Right lobe of liver (tissue), 6 donors: ENCODE measurements at places on chromosomes 3 and 15.

DNA sequence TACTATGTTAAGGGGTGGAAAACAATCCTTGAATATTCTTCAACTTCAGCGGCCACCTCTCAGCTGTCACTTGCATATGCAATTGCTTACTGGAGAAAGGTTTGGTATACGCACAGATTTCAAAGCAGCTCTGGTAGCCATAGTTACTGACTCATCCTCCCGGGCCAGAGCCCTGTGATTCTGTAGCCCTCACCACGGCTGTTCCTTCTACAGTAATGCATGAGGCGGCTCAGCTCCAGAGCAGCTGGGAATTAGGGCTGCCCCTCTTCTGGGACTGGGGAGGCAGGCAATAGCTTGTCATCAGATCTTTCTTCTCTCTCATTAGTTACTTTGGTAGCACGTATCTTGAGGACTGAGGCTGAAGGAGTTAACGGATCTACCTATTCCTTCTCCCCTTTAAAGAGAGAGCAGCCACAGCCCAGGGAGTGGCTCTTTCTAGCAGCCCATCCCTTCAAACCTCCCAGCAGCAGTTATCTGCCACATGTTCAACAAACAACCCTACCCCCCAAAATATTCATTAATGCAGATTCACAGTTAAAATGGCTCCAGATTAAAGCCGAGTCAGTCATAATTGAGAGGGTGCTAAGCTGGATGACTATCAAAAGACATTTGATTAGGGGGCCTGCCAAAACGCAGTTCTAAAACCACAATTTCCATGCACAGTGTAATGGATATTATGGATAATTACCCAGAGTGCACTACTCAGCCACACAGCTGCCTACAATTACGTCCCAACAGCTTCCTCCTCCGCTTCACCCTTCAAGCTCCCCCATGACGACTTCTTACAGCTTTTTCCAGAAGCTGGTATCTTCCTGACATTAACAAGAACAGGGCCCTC lies 54.7 kb downstream of the ETV5 start:
- no peak for DNase-seq

- no peak for DNase-seq
Observed at GRCh38 chr3:13026534-13026933, 46.7 kb downstream of the IQSEC1 start.

DNA sequence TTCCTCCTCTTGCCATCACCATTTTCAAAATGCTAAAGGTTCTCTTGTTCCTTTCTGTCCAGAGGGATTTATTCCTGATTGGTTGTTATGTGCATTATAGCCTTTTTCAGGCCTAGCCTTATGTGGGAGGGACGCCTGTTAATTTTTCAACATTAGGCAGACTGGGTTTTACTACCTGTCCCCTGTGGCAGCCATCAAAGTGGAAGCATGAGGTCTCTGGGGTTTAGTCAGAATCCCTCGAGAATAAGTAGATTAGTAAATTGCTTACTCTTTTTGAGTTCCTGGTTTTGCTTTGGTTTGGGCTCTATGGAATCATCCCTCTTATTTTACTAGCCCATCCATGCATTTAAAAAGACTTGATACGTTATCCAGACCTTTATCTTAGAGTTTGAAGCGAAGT lies 32.4 kb downstream of the PAK2 start:
- DNase-seq, result no peak

- DNase-seq, result no peak
Observed at GRCh38 chr15:51117270-51117669, 22.6 kb upstream of the TNFAIP8L3 start.

GRCh38 chr15:30865257-30865656 lies 38.5 kb upstream of the FAN1 start:
- DNase-seq, result no peak

DNA sequence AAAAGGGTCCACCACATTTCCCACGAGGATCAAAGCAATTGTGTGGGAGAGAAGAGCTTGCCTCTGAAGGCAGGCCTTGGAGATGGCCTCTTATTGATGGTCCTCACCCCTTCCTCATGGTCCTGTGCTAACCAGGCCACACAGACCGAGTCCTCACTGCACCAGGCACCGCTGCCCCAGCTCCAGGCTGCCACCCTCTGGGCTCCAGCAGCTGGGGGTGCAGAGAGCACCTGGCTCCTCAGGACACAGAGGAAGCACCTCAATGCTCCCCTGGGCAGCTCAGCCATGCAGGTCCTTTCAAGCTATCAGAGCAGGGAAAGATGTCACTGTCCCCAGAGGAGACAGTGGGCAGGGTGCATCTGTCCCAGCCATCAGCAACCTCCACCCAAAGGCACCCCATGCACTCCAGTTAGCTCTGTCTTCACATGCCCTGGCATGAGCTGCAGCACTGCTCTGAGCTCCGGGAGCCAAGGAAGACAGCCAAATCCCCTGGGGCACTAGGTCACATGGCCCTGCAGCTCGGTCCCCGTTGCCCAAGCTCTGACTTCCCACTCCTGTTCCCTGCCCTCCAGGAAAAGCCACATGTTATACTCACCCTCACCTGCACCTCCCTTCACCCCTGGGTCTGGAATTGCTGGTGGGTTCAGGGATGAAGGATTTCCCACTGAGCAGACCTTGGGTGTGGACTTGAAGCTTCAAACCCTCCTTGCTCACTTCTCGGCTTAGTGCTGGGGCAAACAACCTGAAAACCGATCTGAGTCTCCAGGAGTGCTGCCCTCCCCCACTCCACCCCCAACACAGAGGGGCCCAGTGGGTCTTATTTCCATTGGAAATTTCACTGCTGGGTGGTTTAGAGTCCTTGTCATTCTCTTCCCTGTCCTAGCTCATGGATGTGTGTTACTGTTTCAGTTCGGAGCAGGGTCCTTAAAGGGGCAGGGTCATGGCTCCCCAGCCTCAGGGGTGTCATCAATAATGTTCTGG lies 32.6 kb downstream of the ALS2CL start:
- DNase-seq, result peak; percentile 70

DNA sequence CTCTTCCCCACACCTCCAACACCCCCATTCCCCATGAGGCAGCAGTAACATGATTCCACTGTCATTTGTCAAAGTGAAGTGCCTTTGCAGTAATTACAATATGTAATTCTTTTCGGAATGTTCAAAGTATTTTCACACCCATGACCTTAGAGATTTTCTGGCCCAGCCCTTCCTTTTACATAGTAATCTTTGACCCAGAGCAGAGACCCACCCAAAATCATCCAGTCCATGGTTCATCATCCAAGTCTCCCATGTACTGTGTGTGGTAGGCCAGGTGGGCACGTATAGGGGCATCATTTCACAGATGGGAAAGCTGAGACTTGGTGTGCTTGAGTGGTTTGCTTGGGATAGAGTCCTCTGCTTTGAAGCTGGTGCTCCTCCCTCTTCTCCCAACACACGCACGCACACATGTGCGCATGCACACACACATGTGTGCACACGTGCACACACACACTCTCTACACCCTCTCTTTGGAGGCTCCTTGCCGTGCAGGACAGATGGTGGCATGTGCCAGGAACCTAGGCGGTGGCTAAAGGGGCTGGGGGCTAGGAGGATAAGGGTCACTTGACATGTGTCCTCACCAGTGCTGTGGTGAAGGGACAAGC lies 284.7 kb upstream of the ROPN1 start:
- no peak for DNase-seq

- no peak for DNase-seq
Observed at GRCh38 chr3:121768452-121768851, 18.9 kb upstream of the GOLGB1 start.

GRCh38 chr15:80418892-80419537 lies 14.8 kb downstream of the ARNT2 start:
- no peak for DNase-seq

DNA sequence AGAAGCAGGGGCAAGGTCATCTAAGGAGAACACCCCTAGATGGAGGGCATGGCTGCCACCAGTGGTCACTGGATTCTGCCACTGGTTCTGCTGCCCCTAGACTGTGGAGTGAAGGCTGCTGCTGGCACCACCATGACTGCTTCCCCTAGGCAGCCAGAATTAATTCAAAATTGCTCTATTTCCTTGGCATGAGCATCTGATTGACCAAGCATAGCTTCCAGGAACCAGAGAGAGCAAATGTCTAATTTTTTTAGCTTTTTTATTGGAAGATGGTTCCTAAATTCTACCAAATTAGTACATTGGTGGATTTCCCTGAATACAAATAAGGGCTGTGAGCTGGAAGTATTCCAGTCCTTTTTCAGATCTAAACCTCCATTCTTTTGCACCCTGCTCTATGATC lies 270.2 kb upstream of the GBE1 start:
- no peak for DNase-seq

GRCh38 chr3:194129581-194130133 lies 6.3 kb upstream of the HES1 start:
- DNase-seq, result peak; percentile 84

DNA sequence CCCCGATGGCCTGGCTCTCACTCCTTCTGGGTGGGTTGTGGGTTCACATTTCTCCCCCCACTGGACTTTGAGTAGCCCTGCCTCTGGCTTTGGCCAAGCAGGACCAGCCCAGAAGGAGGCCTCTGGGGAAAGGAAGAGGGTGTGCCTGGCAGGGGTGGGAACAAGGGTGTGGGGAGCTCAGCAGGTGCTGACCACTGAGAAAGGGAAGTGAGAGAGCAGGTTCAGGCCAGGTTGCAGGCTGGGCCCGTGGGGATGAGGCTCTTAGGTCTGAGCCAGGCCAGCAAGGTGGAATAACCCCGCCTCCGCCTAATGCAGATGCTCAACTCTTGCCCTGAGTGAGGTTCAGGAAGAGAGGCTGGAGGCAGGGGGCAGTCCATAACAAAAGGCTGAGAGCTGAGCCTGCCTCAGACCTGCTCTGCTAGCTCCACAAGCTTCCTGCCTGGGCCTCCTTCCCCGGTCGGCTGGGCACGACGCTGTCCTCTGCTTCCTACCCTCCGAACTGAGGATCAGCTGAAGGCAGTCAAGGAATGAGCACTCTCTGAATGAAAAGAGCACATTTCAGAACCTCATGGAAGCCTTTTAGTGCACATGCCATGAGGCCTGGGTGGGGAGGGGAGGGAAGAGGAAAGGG lies 82.7 kb downstream of the TLE3 start:
- DNase-seq, result no peak

DNA sequence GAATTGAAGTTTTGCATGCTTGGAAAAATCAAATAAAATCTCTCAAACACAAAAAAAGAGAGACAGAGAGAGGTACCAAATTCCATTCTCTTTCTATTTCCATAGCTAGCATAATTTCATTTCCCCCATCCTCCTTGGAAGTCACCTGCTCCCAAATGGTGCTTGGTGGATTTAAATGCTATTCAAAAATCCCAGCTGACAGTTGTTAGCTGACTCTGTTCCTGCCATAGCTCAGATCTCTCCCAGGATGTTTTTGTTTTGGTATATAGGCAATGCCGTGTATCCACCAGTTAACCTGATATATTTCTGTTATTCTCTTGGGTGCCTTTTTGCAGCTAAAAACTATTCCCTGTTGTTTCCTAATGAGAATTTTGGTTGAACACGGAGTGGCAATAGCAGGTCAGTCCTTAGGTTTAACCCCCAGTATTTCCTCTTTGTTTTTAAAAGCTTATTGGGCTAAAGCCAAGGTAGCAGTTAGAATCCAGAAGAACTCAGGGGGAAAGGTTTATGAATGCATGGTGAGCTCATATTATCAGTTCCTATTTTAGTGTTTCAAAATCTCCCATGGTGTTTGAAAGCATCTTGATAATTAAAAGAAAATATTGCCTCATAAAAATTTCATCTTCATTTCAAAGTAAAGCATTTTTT lies 240.0 kb upstream of the GBE1 start:
- DNase-seq, result no peak

DNA sequence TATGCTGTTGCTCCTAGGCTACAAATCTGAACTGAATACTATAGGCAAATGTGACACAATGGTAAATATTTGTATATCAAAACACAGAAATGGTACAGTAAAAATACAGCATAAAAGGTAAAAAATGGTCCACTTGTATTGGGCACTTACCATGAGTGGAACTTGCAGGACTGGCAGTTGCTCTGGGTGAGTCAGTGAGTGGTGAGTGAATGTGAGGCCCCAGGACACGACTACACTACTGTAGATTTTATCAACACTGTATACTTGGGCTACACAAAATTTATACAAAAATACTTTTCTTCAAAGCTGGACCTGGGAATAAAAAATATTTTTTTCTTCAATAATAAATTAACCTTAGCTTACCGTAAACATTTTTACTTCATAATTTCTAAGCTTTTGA lies 41.6 kb upstream of the DUT start:
- DNase-seq, result no peak

GRCh38 chr3:41679374-41679773 lies 282.5 kb downstream of the ULK4 start:
- DNase-seq, result no peak

GRCh38 chr3:4322635-4323034 lies 19.5 kb downstream of the SETMAR start:
- no peak for DNase-seq

DNA sequence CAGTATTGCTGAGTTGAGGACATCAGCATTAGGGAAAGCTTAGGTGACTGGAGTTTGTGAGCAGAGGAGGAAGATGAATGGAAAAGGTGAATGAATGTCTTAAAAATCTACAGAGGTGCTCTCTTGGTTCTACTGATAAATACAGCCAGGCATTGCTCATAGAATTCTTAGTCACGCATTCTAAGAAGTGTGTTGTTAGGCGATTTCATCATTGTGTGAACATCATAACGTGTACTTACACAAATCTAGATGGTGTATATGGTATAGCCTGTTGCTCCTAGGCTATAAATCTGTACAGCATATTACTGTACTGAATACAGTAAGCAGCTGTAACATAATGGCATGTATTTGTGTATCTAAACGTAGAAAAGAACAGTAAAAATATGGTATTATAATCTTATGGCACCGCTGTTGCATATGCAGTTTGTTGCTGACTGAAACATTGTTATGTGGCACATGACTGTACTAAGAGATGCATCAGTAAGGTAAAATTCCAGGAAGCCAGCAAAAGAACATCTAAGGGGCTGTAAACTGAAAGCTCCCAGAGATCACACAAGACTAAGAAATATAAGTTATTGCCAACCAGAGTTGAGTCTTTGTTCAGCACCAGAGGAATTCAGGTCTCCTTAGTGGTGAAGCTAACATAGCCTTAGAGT lies 42.9 kb upstream of the ASB14 start:
- no peak for DNase-seq

GRCh38 chr15:78065284-78065872 lies 12.1 kb downstream of the TBC1D2B start:
- peak; percentile 93 for DNase-seq

DNA sequence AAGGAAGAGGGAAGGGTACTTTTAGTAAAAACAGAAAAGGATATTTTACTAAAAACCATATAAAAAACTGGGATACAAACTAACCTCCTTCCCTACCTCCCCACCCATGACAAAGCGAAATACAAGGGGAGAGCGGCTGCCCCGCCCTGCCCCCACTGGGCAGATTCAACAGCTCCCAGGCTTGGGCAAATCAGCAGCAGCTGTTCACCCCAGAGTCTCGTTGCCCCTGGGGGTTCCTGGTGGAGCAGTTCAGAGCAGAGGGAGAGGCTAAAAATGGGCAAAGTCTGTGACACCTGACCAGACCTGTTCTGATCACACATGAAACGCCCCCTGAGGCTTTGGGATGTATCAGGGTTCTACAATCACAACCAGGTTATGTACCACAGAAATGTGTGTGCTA lies 2.5 kb upstream of the ETFA start:
- no peak for DNase-seq

- DNase-seq, result no peak
Observed at GRCh38 chr15:76289582-76289981, 21.7 kb downstream of the ETFA start.
